ENCODE measurements at places on chromosomes 3 and 15.

- no peak for DNase-seq
These were observed 7.3 kb upstream of the CD96 start for GRCh38 chr3:111534701-111535100.

GRCh38 chr3:102060814-102061213, 211.5 kb downstream of the NFKBIZ start:
- DNase-seq = peak; percentile 53

DNA sequence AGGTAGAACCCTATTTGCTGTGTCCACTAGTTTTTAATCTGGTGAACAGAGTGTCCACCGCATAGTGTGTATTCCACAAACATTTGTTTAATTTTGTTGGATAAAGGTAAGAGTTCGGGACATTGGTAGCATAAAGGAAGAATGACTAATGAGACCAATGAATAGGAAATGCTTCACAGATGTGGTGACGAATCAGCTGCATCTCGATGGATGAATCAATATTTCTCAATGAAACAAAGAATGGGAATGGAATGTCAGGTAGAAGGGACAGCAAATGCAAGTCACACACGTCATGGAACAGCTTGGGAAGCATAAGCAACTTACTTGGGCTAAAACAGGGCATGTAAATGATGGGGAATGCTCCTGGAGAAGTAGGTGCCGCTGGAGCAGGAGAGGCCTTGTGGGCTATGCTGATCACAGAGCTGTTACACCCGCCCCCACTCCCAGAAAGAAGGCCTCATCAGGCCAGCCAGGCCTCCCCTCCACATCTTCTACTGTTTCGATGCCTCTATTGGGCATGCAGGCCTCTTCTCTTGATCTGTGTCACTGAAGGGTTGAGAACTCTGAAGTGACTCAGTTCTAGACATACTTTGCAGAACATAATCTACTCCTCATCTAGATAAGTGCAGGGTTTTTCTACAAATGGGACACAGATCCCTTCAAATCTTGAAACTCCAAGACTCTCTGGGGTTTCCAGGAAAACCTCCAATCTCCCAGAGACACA, 120.0 kb upstream of the GADL1 start:
- no peak for DNase-seq

- DNase-seq = no peak
These were observed 3.7 kb upstream of the B3GALNT1 start for GRCh38 chr3:161108840-161109239.

GRCh38 chr3:152319831-152320617, 51.3 kb downstream of the MBNL1 start:
- DNase-seq = no peak

DNA sequence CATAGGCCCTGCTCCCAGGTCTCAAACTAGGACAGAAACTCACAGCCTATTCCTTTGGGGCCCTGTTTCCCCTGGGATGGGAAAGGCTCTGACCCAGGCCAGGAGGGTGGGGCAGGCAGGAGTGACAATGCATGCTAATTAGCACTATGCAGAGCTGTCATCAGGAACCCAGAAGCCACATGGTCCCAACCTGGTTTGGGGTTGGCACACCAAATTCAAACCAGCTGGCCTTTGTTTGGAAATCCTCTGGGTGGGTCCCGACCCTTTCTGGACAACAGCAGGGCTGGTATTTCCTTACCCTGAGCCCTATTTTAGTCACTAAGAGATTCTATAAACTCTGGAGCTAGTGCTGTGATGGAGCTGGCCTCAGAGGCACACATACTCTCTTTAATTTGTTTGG, 166.2 kb downstream of the LRTM1 start:
- no peak for DNase-seq

DNA sequence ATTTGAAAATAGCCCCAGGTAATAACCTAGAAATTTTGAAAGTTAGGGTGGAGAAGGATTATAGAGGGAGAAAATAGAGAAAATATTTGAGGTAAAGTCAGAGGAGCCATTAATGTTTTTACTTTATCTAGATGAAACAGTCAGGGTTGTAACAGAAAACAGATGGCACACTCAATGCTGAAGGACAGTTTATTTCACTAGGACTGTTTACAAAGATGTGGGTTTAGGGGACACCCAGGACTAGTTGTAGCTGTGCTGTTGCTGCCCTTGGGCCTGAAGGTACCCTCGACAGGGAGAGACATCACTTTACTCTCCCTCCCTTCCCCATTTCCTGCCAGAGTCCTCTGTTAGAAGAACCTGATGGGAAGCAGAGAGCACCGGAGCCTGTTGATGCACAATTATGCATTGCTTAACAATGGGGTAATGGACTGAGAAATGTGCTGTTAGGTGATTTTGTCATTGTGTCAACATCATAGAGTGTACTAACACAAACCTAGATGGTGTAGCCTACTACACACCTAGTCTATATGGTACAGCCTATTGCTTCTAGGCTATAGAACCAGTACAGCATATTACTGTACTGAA, 103.8 kb downstream of the GALK2 start:
- DNase-seq = no peak

- no peak for DNase-seq
These were observed 40.4 kb upstream of the PXYLP1 start for GRCh38 chr3:141191097-141191749.

DNA sequence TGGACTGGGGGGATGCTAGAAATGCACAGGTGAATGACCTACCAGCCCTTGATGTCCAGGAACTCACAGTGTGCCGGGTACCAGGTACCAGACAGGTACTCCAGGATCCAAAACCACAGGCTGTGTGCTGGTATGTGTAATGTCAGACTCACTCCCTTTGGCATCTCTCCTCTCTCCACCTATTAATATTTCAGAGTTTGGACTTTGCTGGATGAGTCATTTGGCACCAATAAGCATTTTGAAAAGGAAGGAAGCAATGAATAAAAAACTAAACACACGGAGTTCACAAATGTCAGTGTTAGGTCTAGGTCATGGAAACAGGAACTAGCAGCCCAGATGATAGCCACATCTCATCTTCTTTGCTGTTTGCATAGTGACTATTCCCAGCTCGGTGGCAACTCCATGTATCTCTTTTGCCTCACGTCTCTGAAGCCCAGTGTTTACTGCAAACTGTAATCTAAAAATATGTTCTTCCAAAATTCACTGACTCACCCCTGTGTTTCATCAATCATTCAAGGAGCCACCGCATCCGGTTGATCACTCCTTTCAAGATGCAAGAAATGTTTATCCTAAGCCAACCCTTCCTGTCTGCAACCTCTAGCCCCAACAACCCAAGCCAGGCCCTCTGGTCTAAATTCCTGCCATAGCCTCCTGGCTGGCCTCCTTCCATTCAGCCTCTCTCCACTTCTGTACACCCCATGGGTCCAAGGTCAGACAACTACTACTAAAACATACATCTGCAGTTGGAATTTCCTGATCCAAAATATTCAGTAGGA, 8.4 kb downstream of the ITGB5 start:
- no peak for DNase-seq

- peak; percentile 59 for DNase-seq
These were observed 62.5 kb upstream of the GBE1 start for GRCh38 chr3:81823882-81824395.

DNA sequence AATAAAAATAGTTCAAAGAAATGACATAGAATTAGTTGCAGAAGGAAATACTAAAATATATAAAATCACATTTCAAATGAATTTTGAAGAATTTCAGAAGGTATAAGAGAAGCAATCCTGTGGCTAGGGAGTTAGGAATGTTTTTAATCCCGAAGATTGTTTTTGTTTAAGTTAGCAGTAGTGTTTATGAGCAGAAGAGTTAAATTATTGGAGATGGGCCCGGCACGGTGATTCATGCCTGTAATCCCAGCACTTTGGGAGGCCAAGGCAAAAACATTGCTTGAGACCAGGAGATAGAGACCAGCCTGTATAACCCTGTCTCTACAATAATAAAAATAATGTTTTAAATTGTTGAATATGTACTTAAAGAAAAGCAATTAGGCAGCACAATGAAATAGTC, 432.5 kb downstream of the MFSD1 start:
- DNase-seq = no peak

GRCh38 chr15:98150536-98150935, 190.0 kb downstream of the ARRDC4 start:
- no peak for DNase-seq

GRCh38 chr15:66789029-66790025, 87.3 kb downstream of the SMAD6 start:
- DNase-seq = no peak

DNA sequence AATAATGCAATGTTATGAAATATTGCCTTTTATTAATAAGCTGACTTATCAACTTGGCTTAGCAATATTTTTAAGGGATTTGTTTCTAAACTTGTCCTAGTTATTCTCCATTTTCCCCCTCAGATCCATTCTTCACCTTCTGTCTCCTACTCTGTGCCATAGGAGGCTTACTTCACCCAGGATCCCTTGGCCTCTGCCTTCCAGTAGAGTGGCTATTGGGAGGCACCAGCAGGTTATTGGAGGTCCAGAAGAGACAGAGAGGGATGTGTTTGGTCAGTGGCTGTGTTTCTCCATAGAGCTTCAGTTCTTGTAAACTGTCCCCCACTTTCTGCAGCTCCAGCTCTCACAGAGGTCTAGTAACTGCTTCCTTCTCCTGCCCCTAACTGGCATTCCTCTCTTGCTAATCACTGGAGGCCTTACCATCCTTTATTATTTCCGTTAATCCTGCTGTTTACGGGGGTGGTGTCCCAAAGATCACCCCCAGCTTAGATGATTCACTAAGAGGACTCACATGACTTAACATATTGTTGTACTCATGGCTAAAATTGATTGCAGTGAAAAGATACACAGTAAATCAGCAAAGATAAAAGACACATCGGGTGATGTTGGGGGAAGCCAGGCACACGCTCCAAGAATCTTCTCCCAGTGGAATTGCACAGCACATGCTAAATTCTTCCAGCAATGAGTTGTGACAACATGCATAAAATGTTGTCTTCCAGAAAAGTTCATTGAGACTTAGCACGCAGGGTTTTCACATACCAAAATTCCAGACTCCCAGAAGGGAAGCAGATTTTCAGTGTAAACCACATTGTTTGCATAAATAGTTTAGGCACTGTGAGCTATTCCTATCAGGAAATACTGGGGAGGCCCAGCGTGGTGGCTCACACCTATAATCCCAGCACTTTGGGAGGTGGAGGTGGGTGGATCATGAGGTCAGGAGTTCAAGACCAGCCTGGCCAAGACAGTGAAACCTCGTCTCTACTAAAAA, 67.5 kb downstream of the RPL22L1 start:
- no peak for DNase-seq

GRCh38 chr3:132343018-132343612, 25.9 kb downstream of the ACP3 start:
- no peak for DNase-seq

DNA sequence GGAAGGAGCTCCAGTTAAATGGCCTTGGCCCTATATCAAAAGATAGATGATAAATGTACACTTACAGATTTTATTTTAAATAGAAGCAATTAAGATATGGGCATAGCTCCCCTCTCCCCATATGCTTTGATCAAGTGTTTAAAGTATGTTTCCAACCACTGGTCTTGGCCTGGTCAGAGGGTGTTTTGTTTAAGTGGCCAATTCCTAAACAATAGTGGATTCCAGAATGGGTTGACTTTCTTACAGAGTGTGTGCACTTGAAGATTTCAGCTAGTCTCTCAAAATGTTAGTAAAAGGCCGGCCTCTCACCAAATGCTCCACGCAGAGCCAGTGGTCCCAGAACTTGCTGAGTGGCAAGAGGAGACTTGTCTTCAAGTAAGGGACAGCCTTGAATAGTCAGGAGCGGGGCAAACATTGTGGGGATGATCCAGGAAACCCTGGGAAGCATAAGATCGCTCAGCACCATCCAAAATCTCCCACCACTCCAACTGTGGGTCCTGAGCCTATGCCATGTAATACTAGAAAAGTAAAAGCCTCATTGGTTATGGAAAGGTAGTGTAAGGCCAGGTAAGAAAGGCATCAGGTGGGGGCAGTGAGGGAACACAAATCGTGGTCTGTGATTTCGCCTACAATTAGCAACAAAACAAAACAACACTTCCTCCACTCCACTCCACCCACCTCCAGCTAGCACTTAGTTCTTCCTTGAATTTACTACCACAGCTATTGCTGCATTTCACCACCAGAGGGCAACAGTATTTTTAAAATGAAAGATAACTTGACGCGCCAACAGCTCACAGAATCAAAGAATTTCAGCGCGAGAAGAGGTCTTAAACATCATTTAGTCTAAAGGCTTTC, 4.8 kb downstream of the RARRES1 start:
- DNase-seq = peak; percentile 26

GRCh38 chr3:70890020-70890394, 577.6 kb upstream of the MDFIC2 start:
- DNase-seq = no peak

DNA sequence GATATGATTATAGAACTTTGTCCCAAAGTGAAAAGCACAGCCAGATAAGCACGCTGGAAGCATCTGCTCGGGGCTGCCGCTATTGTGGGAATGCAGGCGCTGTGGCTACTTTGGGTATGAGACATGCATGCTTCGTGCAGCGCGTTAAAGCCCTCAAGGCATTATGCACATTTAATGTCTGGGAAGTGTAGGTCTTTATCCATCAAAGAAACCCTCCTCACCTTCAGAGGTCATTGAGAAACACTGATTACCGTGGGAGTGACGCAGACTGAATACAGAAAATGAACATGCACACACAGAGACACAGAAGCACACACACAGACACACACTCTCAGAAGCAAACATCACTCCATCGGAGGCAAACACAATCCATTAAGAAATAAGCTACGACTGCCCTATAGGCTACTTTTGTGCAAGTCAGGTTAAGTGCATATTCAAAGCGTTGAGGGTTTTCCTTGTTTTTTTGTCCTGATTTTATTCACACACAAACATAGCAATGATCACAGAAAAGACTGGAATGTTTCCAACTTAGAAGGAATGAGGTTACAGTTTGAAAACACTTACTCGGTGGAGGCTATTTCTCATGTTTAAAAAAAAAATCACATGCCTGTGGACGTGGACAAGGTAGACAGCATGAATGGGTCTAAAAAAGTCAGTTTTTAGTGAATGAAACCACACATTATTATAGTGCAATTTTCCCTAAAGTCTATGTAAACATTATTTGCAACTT, 68.5 kb downstream of the PLCH1 start:
- DNase-seq = no peak

DNA sequence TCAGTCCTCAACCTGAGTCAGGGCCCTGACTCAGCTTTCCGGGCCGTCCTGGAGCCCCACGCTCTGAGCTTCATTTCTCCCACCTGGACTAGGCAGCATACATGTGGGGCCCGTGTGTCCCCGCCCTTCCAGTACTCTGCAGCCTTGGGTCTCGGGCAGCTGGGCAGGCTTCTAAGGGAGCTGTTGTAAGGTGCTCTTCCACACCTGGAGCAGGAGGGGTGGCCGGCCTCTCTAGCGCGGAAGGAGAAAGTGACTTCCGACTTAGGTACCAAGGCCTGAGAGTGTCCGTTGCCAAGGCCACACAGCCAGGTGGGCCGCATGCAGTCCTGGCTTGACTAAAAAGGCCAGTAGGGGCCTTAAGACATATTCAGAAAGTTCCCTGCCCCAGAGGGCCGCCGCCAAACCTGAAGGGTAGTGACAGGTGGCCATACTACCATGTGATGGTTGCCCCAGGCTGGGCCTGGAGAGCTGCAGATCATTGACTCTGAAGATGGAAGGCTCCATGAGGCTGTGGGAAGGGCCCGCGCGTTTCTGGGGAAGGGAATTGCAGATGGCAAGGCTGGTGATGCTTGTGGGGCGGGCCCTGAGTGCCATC, 9.4 kb upstream of the SEMA3B start:
- DNase-seq = no peak

All from GM12878 (cell line).